Renal cortex interstitium (tissue), 15 donors: ENCODE measurements at places on chromosomes 3 and 15.

- no peak for DNase-seq
These were observed 37.6 kb downstream of the ERICH6 start for GRCh38 chr3:150666167-150666566.

DNA sequence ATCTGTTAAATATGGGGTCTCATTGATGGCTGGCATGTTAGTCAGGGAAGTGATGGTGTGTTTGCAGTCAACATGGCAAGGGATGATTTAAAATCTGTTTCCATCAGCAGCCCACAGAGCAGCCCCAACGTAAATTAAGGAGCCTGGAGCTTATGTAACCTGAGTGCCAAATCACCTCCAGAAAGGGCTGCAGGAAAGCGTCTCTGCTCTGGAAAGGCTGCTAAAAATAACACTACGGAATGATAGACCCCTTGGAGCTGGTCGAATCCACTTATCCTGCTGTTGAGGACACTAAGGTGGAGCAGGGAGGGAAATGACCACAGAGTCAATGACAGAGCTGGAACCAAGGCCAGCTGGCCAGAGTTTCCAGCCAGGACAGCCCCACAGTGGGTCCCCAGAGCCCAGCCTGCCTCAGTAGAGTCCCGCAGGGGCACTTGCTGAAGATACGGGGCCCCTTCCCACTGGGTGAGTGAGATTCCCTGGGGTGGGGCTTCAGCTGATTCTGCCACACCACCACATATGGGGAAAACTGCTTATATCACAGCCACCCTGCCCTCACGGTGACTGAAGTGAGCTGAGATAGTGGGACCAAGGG lies 63.5 kb downstream of the EPHB1 start:
- no peak for DNase-seq

DNA sequence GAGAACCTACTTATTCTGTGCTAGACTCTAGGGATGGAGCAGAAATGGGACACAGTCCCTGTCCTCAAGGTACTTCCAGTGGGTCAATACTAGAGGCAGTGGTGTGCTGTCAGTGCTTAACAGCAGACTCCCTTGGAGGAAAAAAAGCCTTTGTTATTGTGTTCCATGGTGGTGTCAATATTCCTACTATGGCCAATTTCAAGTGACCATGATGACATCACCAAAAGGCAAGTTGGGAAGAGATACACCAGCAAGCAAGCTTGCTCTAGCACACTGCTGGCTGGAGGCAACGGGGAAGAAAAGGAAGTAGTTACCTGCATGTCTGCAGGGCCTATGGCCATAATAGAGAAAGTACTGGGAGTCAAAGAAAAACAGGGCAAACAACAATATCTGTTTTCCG lies 89.6 kb upstream of the ETV5 start:
- DNase-seq = no peak

- no peak for DNase-seq
These were observed 3.6 kb downstream of the POLG start for GRCh38 chr15:89330881-89331595.

DNA sequence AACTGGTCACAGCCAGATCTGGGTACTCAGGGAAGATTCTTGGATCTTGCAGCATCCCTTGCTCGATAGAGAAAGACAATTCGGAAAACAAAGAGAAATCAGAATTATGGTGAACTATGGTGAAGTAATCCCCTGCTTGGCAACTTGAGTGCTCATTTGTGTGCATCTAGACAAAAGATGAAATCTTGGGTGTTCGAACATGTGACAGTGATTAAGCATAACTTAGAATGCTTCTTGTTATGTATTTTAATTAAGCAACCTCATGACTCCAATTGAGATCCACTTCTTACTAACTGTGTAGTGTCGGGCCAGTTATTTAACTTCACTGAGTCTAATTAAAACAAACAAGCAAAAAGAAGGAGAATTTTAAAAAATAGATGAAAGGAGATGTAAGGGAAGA lies 56.5 kb downstream of the ZNF385D start:
- no peak for DNase-seq

GRCh38 chr3:141083836-141084649 lies 32.9 kb downstream of the SPSB4 start:
- DNase-seq = no peak

GRCh38 chr15:33242669-33243191 lies 48.2 kb upstream of the FMN1 start:
- DNase-seq = no peak

DNA sequence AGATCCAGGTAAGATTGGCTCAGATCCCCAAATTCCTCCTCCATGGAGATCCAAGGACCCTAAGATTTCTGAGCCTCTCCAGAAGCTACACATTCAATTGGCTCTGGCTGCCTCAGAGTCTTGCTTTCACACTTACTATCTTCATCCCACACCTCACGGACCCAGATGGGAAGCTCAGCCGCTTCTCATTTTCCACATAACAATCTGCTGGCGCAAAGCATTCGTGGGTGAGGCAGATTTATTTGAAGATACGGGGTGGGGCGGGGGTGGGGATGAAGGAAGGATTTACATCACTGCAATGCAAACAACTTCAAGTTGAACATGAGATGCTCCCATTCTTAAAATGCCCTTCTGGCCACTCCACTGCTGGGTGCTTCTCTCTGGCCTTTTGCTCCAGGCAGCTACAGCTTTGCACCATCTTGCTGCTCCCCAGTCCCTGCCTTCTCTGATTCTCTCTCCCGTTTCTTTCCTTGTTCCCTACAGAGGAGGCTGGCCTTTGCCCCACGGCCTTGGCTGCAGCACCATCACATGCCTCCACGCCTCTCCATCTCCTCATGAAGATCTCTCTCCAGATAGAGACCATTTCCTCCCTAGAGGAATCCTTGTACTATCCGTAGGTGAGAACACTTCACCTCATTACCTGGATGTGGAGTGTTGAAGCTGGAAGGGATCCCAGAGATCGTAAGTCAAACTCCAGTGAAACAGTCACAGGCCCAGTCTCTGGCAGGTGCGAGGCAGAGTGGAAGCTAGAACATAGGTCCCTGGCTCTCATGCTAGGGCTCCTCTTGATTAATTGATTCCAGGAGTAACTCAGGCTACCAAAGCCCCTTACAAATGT lies 175.9 kb downstream of the RPLP1 start:
- no peak for DNase-seq

GRCh38 chr3:53085476-53085875 lies 39.6 kb upstream of the SFMBT1 start:
- DNase-seq = no peak

GRCh38 chr3:170862618-170863374 lies 7.2 kb downstream of the RPL22L1 start:
- no peak for DNase-seq

DNA sequence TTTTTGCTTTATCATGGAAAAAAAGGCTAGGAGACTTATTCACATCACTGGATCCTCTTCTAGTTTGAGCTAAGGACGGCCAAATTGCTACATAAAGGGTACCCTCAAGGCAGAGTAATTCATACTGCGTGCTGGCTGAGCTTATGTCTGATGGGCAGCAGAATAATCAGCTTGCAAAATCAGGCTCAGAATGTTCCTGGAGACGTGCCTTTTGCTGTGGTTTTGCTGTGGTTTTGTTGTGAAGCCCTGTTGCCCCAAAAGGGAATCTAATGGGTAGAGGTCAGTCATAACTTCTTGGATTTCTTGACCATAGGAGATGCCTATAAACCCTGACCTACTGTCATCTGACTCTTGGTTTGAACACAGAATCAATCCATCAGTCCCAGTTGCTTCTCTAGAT lies 189.9 kb downstream of the SOX2 start:
- DNase-seq = no peak

- no peak for DNase-seq
These were observed 66.9 kb upstream of the PLAAT1 start for GRCh38 chr3:193174140-193174539.
